ENCODE measurements at places on chromosomes 3 and 15.

GRCh38 chr15:67916565-67916964 is 76.7 kb upstream of the RNU6-1 start:
- no peak for DNase-seq

- DNase-seq: no peak
Observed at GRCh38 chr15:40845511-40846284, 1.9 kb downstream of the SPINT1 start.

DNA sequence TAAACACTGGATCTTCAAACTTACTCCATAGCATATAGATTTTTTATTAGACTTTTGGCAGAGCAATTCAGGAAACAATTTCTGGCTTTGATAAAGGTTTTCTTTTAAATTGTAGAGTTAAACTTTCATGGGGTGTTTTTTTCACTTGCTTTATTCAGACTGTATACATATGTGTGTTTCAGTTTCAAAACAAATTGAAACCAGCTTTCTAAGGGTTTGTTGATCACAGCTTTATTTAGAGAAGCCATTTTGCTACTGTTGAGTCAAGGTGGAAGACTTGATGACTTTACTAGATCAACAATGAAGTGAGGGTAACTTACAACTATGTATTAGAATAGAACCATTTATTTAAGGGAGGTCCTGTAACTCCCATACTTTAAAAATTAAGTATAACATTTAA is 6.2 kb downstream of the UBE2E1 start:
- DNase-seq: no peak

- no peak for DNase-seq
Observed at GRCh38 chr15:62026487-62027262, 33.6 kb downstream of the VPS13C start.

DNA sequence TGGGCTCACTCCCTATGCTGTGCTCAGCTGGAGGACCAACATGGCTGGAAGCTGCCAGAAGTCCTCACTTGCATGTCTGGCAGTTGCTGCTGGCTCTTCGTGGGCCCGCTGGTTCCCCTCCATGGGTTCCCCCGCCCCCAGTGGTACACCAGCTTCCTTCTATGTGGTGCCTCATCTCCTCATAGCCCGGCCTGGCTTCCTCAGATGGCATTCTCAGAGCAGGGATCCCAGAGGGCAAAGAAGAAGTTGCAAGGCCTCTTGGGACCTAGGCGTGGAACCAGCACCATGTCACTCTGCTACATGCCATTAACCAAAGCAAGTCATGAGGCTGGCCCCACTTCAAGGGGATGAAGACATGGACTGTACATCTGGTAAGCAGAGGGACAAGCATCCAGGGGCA is 2.9 kb upstream of the CFAP92 start:
- no peak for DNase-seq

DNA sequence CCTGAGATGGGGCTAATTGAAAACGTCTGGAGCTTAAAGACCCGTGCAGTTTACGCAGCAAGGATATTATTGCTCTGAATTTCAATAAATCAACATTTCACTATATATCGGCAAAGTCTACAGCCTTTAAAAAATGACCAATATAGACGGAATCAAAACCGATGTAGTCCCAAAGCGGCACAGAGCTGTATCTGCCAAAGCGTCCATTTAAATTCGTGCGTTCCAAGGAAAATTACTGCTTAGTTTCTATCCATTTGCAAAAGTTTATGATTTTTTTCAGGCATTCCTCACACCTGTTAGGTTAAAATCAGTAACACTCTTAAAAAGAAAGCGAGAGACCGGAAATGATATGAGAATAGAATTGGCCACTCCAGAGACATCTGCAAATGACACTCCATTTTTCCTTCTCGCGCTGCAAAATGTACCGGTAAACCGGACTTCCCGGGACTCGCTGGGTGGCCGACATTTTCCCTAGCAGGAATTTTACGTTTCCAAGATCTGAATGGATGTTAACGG is 777 bp upstream of the EIF4A2 start:
- no peak for DNase-seq

DNA sequence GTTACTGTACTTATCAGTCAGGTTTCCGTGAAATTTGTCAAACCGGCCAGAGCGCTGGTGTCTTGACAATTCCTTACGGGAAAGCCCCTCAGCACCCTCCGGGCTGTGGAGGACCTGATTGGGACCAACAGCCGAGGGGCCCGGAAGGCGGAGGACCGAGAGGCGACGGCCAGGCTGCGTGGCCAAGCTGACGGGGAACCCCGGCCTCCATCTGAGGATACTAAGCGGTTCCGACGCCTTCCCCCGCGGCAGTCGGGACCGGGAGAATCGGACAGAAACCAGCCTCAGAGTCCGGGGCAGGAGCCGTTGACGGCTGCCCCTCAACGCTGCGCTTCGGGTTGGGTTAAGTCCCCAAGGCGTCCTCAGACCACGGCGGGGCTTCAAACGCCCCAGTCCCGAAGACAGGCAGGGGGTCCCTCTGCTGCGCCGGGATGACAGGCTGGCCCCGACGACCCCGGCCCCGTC is 499 bp downstream of the ALDH1A2 start:
- no peak for DNase-seq

DNA sequence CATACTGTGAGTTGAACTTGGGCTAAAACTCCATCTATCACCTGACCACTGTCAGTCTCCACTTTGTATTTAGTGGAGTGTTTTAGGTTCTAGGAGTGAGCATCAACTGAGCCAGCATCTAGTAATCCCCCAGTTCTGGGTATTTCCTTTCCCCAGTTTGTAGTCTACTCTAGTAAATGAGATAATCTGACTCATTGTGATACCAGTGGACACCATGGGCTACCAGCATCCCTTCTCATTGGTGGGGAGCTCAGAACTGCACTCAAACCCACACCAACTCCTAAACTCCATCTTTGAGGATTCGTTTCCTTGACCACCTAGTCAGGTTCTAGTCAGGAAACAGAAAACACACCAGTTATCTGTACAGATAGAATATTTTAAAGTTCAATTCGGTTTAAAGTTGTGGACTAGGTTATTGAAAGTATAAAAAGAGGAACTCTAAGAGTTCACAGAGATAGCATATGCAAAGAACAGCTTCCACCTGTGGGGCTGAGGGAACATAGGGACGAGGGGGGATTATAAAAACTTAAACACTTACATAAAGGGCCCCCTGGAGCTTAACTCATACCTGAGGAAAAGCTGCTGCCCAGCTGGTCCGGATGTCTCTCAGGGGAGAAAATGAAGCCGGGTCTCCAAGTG is 36.0 kb downstream of the LEO1 start:
- DNase-seq: no peak

GRCh38 chr15:69860921-69861320 is 236.8 kb downstream of the TLE3 start:
- no peak for DNase-seq

Data from CD4-positive, alpha-beta T cell treated with Interferon alpha-2 for 1 hour (primary cell).